ENCODE measurements at places on chromosomes 6 and 20.

- DNase-seq: no peak
Measured at GRCh38 chr6:20703049-20703448, 168.8 kb downstream of the CDKAL1 start.

- DNase-seq: no peak
Measured at GRCh38 chr6:34391473-34391785, 1.0 kb downstream of the NUDT3 start.

- no peak for DNase-seq
Measured at GRCh38 chr6:157825243-157825904, 2.3 kb downstream of the SNX9 start.

DNA sequence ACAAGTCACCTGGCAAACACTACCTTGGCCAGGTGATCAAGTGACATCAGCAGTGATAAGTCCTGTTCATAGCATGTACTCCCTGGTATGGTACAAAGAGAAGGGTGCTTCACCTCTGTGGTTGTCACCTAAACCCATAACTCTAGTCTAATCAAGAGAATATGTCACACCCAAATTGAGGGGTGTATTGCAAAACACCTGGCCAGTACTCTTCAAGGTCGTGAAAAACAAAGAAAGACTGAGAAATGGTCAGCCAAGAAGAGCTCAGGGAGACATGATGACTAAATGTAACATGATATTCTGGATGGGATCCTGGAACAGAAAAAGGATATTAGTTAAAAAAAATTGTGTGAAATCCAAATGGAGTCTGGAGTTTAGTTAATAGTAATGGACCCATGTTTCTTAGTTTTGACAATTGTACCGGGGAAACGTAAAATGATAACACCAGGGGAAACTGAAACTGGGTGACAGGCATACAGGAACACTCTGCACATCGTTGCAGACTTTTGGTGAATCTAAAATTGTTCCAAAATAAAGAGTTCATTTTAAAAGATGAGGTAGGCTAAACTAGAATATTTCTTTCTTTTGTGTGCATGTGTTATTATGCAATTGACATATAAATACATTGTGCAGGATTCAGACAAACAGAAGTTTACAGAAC, 262.0 kb downstream of the CDC5L start:
- DNase-seq: no peak

Data from stimulated activated CD4-positive, alpha-beta T cell treated with anti-CD3 and anti-CD28 coated beads, Interleukin-1b, Interleukin-23, amount 100 ng/mL, for 1 hour (primary cell).